ENCODE measurements at places on chromosomes 11 and 22.
A peak's percentile ranks its signal among the peaks of the same experiment; 100 is the strongest.

GRCh38 chr22:29012101-29012433, 49.6 kb downstream of the C22orf31 start:
- no peak for DNase-seq

DNA sequence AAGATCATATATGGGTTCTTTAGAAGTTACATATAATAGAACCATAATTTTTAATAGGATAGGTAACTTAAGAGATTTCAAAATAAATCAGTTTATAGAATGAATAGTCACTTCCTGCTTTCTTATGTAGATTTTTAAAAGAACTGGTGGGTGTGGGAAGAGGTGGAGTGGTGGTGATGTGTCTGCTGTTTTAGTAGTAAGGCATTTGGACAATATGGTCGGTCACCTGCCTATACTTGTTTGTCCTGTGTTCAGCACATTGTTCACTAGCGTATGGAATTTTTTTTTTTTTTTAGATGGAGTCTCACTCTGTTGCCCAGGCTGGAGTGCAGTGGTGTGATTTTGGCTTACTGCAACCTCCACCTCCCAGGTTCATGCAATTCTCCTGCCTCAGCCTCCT, 39.3 kb downstream of the CCDC81 start:
- no peak for DNase-seq

GRCh38 chr22:43854121-43854785, 8.1 kb downstream of the SULT4A1 start:
- DNase-seq = no peak

DNA sequence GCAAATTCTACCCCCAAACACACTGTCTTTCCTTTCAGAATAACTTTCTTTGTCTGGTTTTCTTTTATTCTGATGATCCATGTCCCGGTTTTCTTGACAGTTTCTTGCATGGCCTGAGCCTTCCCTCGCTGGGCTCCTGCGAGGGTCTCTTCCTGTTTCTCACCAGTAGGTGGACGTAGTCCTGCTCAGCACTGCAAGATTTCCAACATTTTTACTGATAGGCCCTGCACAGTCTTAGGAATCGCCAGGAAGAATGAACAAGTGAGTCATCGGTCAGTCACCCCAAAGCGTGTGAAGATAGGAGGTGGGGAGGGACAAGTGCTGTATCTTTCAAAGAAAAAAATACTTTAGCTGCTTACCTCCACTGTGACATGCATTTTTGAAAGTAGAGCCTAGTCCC, 16.9 kb upstream of the KIRREL3 start:
- DNase-seq = peak; percentile 64

- no peak for DNase-seq
Measured at GRCh38 chr11:91178366-91178765, 955.5 kb upstream of the CHORDC1 start.

DNA sequence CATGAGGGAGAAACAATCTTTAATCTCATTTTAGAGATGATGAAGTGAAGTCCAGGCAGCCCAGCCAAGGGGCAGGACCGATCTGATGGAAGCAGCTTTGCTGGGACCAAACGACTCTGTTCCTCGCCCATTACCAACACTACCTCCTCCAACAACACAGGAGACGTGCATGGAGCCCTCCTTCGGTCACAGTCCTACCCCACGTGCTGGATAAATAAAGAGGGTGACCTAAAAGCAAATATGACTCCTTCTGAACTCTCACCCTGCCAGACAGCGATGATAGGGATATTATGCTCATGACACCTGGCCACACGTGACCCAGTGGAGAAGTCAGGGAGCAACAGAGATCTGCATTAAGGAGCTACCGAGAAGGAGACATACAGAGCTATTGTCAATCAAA, 26.0 kb downstream of the SCGB1A1 start:
- DNase-seq = no peak

DNA sequence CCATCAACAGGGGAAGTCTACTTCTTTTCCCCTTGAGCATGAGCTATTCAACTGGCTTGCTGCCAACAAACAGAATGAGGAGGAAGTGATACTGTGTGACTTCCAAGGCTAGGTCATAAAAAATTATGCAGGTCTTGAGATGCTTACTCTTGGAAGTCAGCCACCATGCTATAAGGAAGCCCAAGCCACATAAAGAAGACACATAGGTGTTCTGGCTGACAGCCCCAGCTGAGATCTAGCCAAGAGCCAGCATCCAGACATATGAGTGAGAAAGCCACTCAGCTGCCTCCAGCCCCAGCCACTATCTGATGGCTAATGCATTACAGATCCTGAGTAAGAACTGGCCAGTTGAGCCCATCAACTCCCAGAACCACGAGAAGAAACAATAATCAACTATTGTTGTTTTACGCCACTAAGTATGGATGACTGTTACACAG, 31.0 kb upstream of the PPP2R1B start:
- DNase-seq = no peak

GRCh38 chr11:27672836-27673464, 27.3 kb downstream of the BDNF start:
- no peak for DNase-seq

- no peak for DNase-seq
Measured at GRCh38 chr22:40377931-40378330, 7.5 kb downstream of the SGSM3 start.

DNA sequence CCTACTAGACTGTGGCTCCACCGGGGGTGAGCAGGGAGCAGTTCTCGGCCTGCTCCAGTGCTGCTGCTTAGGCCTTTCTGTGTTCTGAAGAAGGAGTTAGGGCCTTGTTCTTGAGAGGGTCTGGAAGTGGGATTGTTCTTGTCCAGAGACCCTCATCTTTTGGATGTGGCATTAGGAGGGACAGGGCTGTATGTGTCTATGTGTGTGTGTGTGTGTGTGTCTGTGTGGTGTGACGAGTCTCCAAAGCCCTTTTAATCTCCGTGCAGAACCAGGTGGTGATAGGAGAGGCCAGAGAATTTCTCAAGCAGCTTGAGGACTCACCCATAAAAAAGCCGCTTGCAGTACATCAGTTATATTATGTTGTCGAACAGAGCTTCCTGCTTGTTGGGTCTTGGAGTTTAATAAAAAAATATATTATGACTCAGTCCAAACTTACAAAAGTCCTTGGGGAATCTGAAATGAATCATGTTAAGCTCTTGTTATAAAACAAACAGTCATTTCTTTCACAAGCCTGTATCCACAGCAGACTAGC, 196.5 kb downstream of the TENM4 start:
- DNase-seq = peak; percentile 70

DNA sequence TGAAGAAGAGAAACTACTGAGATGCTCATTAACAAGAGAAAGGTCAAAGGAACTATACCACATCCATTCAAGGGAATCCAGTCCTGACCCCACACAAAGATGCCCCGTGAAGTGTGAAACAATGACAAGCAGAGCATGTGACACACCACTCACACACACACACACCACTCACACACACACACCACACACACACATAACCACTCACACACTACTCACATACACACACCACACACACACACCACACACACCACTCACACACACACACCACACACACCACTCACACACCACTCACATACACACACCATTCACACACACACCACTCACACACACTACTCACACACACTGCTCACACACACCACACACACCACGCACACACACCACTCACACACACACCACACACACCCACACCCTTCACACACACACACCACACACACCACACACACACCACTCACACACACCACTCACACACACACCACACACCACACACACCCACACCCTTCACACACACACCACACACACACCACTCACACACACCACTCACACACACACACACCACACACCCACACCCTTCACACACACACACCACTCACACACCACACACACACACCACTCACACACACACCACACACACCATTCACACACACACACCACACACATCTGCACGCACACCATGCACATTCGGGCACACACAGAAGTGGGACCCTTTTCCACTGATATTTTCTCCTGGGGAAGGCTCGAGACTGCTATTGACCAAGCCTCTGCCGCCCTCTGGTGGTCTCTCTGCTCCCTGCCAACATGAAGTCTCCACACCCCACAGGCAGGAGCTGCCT, 32.0 kb upstream of the COMT start:
- DNase-seq = peak; percentile 92

DNA sequence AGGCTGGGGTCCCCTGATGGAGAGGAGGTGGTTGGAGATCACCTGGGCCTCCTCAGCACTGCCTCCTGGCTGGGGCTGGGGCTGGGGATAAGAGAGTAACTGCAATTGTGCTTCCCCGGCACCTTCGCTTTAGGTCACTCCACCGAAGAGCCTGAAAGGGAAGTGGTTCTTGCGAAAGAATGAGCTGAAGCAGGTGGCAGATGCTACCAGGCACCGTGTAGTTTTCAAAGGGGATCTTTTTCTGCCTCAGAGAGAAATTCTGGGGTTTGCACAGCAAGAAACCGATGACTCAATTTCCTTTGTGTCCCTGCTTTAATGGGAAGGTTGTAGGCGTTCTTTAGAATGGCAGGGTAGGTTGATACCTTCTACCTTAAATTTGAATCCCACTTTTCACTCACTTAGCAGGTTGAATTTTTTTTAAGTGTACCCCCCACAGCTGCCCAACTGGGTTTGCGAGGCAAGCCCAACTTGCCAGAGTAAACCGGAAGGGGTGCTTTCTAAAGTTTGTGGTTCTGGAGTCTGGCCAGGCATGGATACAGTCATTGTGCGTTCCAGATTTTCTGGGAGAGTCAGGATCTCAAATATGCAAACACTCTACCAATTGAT, 5.3 kb downstream of the CD44 start:
- peak; percentile 62 for DNase-seq

DNA sequence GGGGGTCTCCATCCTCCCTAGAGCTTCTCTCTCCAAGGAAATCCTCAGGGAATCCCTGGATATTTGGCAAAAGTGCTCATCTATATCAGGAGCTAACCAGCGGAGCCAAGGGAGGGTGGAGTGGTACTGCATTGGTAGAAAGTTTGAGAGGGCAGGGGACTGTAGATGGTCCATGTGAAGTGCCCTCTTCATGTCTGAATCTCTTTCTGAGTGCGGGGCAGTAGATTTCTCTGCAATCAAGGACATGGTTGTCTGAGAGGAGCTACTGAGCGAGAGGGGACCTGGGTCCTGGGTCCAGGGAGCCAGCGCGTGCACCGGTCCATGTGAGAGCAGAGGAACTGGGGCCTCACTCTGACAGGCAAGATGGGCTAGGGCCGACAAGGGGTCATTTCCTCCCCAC, 701 bp downstream of the DIXDC1 start:
- DNase-seq = no peak

GRCh38 chr11:44548032-44548695, 17.3 kb upstream of the CD82 start:
- DNase-seq = no peak

DNA sequence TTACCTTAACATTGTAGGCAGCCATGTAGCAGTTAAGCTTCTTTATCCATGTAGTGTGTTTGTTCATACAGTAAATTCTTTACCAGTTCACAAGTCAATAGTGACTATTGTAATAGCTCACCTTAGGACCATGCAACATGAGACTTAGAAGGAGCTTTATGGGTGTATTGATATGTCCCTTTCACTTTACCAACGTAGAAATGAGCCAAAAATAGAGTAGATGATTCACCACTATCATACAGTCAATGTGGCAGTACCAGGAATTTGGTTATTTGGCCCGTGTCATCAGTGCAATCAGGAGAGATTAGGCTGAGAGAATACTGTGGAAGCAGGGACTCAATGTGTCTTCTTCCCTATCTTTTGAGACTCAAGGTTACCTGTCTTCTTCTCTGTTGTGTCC, 4.7 kb downstream of the ZDHHC13 start:
- DNase-seq = no peak

Data from urothelium cell line (cell line).